ENCODE measurements at places on chromosomes 5 and 9. TPM values are rescaled to one million over a fixed set of nuclear protein-coding genes. Genes with fewer than 3 reads are reported as not detected.
A peak's percentile ranks its signal among the peaks of the same experiment; 100 is the strongest.

GRCh38 chr5:54825005-54825404 lies 160.4 kb downstream of the ESM1 start:
- H3K27ac ChIP-seq, result peak overlapping the region; percentile 64
- peaks cover 42% of the 10 kb centered on the region for H3K4me1 ChIP-seq
- DNase-seq, result no peak
- no peaks in the 10 kb centered on the region for H3K36me3 ChIP-seq
- H3K4me3 ChIP-seq, result no peak overlapping the region

- no peak for DNase-seq
- no peaks in the 10 kb centered on the region for H3K27me3 ChIP-seq
Measured at GRCh38 chr9:73009649-73010288, 56.9 kb upstream of the ALDH1A1 start.

NMUR2 gene
- total RNA-seq, result not detected

SLC34A1 gene
- not detected for total RNA-seq

All from thoracic aorta (tissue), 2 donors.